Activated T-cell treated with anti-CD3 and anti-CD28 coated beads, Interleukin-2, amount 50 U/mL, for 72 hours (primary cell): ENCODE measurements at places on chromosomes 5 and 9. TPM values are rescaled to one million over a fixed set of nuclear protein-coding genes. Genes with fewer than 3 reads are reported as not detected.

DNA sequence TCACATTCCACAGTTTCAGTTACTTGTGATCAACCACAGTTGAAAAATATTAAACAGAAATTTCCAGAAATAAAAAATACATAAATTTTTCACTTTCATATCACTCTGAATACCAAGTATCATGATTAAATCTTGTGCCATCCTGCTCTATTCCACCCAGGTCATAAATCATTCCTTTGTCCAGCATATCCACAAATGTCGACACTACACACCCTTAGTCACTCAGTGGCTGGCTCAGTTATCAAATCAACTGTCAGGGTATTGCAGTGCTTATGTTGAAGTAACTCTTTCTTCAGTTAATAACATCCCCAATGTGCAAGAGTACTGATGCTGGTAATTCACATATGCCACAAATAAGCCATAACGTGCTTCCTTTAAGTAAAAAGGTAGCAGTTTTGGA lies 115.7 kb downstream of the FBXL17 start:
- no peak for DNase-seq

DNA sequence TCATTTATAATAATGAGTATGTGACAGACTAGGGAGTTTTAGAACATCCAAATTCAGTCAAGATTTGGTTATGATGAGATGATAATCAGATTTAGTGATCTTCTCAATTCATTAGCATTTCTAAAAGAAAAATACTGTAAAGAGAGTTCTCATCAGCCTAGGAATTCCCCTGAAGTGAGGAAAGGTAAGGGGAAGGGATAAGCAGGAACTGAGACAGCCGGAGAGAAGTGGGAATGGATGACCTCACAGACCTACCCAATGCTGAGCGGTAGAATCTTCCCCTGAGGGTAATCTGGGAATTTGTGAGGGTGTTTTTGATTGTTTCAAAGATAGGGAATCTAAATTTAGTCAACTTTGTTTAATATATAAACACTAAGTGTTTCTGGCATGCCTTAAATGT lies 16.7 kb upstream of the GPBP1 start:
- no peak for DNase-seq

The LRRTM2 gene
- 0.29 TPM for total RNA-seq

DNA sequence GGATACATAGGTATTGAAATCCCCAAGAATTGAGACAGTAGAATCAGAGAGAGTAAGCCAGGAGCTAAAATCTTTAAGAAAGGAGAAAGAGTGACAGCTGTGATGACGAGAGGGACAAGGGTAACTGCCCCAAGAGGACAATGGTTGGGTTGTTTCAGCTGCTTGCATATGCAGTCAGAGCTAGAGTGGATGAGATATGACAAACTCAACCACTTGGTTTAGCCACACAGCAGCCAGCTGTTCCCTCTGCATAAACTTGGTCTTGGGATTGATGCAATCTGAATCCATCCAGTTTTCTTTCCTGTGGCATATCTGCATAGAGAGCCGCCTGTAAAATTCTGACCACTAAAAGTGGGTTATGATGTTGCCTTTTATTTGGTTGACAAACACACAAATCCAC lies 100.7 kb downstream of the ZNF622 start:
- DNase-seq = no peak

DNA sequence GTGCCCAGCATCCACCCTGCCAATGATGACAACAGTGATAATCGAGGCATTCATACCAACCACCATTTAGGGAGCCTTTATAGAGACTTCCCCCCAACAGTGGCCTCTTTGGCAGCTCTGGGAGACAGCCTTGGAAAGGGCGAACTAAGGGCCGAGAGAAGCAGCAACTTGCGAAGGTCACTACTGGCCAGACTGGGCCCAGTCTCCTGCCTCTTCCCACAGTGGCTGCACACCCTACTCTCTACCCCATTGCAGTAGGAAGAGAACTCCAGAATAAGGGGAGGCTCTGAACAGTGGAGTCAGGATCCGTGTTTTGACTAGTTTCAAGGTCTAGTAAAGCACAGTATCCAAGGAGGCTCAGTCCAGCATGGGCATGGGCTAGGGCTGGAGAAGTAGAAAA lies 5.3 kb downstream of the LHX6 start:
- DNase-seq = no peak

The SPINK6 gene
- total RNA-seq = not detected

The DMRTA1 gene
- not detected for total RNA-seq

DNA sequence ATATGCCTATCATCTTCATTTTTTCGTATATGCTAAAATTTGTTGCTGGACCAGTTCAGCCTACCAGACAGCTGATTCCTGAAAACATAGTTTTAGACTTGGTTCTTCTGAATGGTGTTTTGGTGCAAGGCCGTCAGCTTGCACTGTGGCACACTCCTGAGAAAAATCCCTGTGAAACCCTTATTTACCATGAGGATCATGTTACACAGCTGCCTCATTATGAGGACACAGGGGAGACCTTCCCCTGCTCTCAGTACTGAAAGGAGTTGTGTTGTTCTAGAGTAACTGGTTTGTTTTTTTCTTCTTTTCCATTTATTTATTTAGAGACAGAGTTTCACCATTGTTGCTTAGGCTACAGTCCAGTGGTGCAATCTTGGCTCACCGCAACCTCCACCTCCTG lies 37.6 kb downstream of the MAST4 start:
- no peak for DNase-seq

DNA sequence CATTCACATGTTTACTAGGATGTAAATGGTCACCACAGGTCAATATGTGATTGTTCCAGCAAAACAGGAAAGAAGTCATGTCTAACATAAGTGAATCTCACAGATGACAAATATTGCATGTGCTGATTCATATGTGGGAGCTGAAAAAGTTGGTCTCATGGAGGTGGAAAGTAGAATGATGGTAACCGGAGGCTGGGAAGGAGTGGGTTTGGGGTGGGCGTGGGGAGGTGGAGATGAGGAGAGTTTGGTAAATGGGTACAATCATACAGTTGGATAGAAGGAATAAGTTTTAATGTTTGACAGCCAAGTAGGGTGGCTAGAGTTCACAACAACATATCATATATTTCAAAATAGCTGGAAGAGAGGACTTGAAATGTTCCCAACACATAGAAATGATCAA lies 83.8 kb upstream of the RANBP3L start:
- DNase-seq = no peak

DNA sequence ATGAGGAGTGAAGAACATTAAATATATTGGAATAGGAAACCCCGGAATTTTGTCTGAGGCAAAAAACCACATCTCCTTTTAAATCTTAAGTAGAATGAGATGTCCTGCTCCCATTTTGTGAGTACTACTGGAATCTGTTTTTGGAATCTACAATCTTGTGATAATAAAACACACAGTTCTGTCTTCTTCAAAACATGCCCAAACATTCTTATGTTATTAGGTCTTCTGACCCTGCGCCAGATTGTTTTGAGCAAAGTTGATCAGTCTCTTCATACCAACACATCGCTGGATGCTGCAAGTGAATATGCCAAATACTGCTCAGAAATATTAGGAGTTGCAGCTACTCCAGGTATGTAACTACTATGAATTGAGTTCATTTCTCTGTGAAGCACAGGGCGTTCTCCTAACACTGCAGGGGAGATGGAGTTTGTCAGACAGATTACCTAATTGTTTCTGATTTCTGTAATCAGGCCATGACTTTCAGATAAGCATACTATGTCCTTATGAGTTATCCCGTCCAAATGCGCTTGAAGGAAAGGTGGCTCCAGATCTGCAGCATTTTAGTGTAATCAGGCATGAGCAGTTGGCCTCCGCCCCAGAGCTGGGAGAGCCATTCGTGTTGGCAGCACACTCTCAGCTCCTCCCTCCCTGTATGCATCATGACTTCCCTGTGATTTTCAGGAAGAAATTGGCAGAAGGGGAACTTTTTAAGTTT lies 88.0 kb downstream of the NLN start:
- no peak for DNase-seq

- DNase-seq = no peak
These were observed 158.1 kb downstream of the ARRDC3 start for GRCh38 chr5:91224969-91225368.

GRCh38 chr5:128169401-128170017 lies 85.9 kb downstream of the SLC12A2 start:
- no peak for DNase-seq

- no peak for DNase-seq
These were observed 352.0 kb downstream of the KCTD16 start for GRCh38 chr5:144522698-144523097.

- DNase-seq = no peak
These were observed 76.8 kb upstream of the PCSK1 start for GRCh38 chr5:96509721-96510350.

The FAM151B gene
- total RNA-seq = not detected

The CCDC192 gene
- total RNA-seq = 0.25 TPM

The CDH6 gene
- not detected for total RNA-seq

DNA sequence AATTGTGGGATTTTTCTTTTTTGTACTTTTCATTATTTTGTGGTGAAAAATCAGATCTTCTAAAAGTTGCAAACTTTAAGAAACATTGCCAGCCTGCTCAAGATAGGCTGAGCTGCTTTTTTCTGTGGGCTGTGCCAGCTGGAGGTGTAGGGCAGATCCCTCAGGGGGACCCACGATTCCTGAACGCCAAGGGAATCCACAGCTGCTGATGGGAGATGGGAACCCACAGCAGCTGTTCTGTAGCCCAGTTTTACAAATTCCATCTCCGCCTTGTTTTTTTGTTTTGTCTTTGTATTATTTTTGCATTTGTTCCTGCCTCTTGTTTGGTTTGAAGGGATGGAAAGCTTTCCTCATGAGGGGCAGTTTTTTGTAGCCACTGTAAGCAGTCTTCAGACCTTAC lies 91.0 kb downstream of the WWC1 start:
- DNase-seq = no peak

The PDCD1LG2 gene
- total RNA-seq = 3.0 TPM

The SCGB3A2 gene
- not detected for total RNA-seq

DNA sequence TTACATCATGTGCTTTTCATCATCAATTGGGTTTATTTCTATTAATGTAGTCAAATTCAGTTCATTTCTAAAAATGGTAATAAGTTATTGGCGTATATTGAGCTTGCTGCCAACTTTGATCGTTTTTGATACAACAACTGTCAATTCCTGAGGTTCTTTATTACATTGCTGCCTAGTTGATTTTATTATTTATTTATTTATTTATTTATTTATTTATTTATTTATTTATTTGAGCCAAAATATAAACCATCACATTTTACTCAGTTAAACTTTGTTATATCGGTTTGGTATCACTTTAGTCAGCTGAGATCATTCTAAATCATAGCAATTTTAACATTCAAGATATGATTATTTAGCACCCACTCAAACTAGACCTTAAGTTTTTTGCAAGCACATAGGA lies 100.0 kb downstream of the FBXO38 start:
- no peak for DNase-seq

DNA sequence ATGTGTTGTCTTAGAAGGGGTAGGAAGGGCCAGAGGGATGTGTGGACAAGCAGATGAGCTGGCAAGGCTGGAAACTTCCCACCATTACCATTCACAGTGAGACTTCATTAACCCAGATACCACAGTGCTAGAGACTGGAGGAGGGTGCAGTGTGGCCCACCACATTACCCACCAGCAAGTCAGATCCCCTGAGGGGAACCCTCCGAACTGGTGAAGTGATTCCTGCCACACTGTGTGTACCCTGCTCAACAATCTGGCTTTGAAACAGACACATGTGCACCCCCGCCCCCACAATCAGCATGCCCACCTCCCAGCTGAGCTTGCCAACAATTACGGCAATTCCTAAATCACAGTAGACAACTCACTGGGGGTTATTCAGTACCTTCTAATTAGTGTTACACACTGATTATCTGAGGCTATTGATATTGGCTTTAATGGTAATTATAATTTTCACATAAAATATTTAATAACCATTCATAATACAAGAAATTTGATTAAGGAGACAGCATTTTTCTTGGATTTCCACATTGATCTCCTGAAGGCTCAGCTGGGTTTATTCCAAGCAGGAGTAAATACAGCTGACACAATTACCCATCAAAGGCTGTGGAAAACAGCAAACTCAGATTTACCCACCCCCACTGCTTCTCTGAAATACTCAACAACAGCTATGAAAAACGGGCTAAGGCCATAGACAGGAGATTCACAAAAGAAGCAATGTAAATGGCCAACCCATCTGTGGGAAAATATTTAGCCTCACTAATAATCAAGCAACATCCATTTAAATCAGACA lies 169.3 kb upstream of the FSTL4 start:
- no peak for DNase-seq
